ENCODE measurements at places on chromosomes 2 and 18.

- no peak for DNase-seq
Observed at GRCh38 chr18:59876310-59876626, 23.5 kb upstream of the PMAIP1 start.

- DNase-seq: no peak
Observed at GRCh38 chr2:106065983-106066820, 127.9 kb downstream of the UXS1 start.

GRCh38 chr2:38191516-38191915, 115.6 kb upstream of the CYP1B1 start:
- DNase-seq: no peak

GRCh38 chr2:64538764-64539433, 14.8 kb downstream of the AFTPH start:
- no peak for DNase-seq

DNA sequence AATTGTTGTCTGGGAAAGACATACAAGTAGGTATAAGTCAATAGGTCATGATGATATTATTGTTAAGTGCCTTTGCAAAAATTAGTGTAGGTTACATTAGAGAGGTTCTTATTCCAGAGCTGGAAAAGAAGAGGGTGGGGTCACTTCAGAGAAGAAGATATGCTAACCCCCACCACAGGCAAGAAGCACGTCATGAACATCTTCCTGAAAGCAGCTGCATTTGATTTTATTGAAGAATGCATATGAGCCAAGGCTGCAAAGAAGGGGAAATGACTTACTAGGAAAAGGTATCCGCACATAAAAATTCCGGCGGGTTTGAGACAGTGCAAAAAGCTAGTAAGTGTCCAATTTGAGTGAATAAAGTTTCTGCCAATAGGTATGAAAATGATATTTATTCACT, 195.3 kb upstream of the CDH2 start:
- DNase-seq: no peak

DNA sequence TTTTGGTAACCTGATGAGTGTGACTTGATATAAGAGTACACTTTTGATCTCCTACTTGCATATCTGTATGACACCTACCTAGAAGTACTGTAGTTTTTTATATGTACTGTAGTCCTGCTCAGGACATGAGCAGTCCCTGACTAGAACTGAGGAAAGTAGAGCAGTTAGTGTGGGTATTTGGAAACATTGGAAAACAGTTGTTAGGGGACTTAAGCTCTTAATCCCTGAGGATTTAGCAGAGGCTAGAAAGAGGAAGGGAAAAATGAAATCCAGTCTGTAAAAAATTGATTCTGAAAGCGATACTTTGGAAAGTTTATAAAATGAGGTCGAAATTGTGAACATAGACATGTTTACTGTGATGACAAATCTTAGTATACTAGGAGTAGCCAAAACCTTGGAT, 125.6 kb downstream of the NCOA1 start:
- DNase-seq: no peak

DNA sequence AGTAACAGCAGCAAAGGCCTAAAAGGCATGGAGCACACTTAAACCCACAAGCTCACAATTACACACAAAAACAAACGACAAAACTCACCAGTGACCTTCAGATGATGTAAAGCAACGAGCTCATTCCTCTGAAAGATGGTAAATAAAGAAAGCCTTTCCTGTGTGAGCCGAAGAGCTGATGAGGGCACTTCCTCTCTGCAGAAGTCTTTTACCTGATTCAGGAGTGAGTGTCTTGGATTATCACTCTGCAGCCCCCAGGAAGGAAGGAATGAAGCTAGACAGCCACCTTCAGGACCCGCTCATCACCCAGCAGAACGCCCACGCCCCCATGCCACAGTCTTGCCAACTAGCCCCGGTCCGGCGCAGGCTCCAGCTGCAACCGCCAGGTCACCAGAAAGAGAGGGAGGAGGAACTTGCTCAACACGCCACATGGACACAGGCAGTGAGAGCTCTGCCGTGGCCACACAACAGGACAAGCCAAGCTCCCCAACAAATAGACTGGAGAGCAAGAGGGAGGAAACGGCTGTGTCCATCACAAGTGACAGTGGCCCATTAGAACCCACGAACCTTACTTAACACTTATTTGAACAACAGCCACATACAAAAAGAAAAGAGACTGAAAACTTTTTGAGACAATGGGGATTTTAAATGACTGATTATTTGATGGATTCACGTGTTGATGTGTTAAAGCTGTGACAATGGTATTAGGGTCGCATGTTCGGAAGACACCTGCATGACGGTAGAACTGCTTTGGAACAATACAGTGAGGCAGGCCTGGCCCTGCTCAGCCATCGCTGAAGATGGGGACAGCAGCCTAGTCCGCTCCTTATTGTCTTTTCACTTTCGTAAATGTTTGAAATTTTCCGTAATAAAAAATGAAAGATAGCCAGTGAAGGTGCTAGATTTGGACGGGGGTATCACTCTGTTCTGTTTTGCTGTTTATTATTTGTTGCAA, 127.3 kb downstream of the HDAC4 start:
- DNase-seq: no peak

- DNase-seq: no peak
Observed at GRCh38 chr2:18094277-18094676, 215.8 kb downstream of the KCNS3 start.

Data from stimulated activated CD8-positive, alpha-beta memory T cell treated with anti-CD3 and anti-CD28 coated beads, Interleukin-7, amount 100 ng/mL, for 4 hours (primary cell).